NAMALWA (cell line): ENCODE measurements at places on chromosomes 12 and 14.

GRCh38 chr12:40575987-40576386 is 116.3 kb upstream of the CNTN1 start:
- DNase-seq, result no peak

DNA sequence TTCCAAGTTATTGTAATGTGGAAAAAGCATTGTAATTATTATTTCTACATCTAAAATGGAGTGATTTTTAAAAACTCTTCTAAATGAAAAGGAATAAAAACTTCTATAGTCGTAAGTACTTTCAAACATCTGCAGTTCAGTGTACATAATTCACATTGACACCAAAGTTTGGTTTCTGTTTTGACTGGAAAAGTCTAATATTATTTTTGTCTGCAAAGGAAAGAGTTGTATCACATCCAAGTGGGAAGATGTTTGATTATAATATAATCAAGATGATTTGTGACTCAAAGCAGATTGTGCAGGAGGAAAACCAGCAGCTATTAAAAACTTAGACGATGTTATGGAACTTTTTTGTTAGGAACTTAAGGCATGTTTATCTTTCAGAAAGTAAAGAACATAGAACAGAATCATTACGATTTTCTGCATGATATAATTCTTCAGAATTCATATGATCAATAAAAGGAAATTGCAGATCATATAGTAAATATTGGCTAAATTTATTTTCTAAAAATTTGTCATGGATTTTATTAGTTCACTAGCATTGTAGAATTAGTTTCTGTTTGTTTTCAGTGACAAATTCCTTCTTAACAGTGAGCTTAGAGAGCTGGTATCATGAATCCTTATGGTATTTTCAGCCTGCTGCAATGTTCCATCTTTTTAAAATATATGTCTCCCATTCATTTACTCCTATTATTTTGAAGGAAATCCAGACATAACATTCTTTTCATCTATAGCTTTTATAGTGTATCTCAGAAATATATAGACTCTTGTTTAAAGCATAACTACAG is 145.8 kb downstream of the MIPOL1 start:
- no peak for DNase-seq

GRCh38 chr12:105358789-105359188 is 28.3 kb downstream of the C12orf75 start:
- no peak for DNase-seq

- DNase-seq, result no peak
Measured at GRCh38 chr12:77600468-77600843, 230.2 kb upstream of the NAV3 start.
